ENCODE measurements at places on chromosomes 5 and 9.

GRCh38 chr9:108720191-108720642 is 135.6 kb downstream of the ACTL7B start:
- DNase-seq: no peak

DNA sequence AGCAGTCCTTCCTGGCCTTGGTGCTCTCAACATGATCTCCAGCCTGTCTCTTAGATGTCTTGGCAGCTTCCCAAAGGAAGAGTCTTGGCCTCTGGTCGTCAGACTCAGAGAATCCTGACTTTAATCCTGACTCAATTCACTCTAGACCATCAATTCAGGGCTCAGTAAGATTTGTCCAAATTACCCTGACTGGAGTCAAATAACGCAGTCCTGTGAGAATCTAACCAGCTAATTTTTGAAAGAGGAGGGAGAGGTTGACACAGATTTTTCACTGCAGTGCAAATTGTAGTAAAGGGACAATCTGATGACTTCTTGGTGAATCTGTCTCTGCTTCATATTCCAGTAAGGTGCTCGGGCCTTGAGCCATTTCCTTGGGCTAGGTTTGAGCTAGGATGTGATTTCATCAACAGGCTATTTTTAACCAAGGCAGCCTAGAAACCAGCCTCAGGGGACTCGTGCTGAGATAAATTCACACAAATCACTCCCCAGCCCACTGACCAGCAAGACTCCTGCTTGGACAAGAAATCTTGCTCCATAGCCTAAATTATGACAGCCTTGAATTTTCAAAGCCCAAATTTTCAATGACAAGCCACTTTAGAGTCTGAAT is 257.4 kb downstream of the ENC1 start:
- DNase-seq: no peak

GRCh38 chr5:148141645-148142044 is 26.7 kb upstream of the SPINK14 start:
- DNase-seq: no peak

GRCh38 chr9:130172161-130172857 is at the start of gene NCS1:
TSS of gene NCS1 (plus strand) at chr9:130172404. CDS start at chr9:130172664, 260 bp downstream.
- peak; percentile 34 for DNase-seq

- no peak for DNase-seq
These were observed 97.6 kb downstream of the SEMA6A start for GRCh38 chr5:116476897-116477537.

GRCh38 chr9:71819115-71819739 is 50.9 kb upstream of the CEMIP2 start:
- DNase-seq: peak; percentile 25

DNA sequence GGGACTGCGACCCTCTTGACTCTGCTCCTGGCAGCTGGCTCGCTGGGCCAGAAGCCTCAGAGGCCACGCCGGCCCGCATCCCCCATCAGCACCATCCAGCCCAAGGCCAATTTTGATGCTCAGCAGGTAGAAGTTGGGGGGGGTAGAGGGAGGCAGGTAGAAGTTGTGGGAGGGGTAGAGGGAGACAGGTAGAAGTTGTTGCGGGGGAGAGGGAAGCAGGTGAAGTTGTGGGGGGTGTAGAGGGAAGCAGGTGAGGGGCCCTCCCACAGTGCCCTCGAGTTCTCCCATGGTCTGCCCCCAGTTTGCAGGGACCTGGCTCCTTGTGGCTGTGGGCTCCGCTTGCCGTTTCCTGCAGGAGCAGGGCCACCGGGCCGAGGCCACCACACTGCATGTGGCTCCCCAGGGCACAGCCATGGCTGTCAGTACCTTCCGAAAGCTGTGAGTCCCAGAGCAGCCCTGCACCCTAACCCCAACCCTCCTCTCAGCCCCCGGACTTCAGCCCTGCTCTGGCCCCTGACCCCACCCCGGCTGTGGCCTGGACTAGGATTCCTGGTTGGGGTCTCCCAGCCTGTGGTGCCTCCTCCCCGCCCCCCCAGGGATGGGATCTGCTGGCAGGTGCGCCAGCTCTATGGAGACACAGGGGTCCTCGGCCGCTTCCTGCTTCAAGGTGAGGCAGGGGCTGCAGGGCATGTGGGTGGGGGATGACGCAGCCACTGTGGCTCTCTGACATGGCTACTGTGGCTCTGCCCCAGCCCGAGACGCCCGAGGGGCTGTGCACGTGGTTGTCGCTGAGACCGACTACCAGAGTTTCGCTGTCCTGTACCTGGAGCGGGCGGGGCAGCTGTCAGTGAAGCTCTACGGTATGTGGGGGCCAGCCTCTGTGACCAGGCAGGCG is 537 bp downstream of the C8G start:
- DNase-seq: no peak
